ENCODE measurements at places on chromosomes 3 and 15.
A peak's percentile ranks its signal among the peaks of the same experiment; 100 is the strongest.

- no peak for ATAC-seq
These were observed 64.4 kb downstream of the SLC9A9 start for GRCh38 chr3:143783851-143784370.

DNA sequence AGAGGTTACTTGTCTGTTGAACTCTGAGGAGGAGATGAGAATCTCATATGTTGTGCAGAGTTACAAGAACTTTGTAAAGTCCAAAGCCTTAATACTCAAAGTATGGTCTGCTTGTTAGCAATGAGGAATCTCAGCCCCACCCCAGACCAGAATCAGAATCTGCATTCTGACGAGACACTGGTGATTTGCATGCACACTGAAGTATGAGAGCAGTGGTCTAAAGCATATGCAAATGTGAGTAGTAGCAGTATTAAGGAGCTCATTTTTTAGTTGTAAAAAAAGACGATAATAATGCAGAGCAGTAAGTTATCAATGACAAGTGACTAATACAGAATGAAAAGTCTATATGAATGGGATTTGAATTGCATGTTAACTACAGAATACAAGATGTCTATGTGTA is 327.7 kb downstream of the RYR3 start:
- ATAC-seq: no peak

DNA sequence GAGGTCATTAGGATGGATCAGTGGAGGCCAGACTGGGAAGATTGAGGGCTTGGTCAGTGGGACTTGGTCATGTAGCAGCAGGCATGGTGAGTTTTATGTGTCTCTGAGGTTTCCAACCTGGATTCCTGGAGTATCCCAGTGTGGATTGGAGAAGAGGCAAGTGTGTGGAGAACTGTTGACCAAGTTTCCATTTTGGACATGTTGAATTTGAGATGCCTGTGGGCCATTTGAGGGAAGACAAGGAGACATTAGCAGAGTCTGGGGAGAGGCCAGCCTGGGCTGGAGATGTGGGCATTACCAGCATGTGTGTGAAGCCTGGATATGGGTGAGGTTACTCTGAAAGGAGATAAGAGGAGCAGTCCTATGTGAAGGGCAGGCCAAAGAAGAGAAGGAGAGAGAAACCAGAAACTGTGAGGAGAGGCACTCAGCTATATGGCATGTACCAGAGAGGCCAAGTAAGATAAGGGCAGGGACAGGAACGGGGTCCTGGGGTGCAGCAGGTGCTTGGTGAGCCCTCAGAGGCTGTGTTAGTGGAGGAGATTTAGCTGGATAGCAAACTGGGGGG is 4.3 kb downstream of the SLC25A38 start:
- ATAC-seq: no peak

- no peak for ATAC-seq
These were observed 202.6 kb downstream of the KLHL25 start for GRCh38 chr15:85592148-85592547.

GRCh38 chr15:60679256-60679655 is 200.3 kb upstream of the ICE2 start:
- ATAC-seq: no peak

- no peak for ATAC-seq
These were observed 41.0 kb downstream of the BHLHE40 start for GRCh38 chr3:5020242-5020722.

DNA sequence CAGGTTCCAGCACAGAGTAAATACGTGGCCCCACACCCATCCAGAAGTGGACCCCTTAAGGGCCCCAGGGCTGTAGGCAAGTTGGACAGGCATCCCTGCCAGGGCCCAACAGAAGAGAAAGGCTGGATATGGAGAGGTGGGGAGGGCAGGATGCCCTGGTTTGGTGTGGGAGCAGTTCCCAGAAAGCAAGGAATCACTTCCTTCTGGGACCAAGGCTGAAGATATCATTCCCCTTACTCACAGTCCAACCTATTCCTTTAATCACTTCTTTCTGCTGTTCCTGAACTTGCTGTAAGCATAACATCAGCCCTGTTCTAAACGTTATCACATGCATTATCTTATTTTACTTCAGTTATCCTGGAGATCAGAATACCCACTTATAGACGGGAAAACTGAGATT is 6.1 kb upstream of the MESP2 start:
- ATAC-seq: no peak

DNA sequence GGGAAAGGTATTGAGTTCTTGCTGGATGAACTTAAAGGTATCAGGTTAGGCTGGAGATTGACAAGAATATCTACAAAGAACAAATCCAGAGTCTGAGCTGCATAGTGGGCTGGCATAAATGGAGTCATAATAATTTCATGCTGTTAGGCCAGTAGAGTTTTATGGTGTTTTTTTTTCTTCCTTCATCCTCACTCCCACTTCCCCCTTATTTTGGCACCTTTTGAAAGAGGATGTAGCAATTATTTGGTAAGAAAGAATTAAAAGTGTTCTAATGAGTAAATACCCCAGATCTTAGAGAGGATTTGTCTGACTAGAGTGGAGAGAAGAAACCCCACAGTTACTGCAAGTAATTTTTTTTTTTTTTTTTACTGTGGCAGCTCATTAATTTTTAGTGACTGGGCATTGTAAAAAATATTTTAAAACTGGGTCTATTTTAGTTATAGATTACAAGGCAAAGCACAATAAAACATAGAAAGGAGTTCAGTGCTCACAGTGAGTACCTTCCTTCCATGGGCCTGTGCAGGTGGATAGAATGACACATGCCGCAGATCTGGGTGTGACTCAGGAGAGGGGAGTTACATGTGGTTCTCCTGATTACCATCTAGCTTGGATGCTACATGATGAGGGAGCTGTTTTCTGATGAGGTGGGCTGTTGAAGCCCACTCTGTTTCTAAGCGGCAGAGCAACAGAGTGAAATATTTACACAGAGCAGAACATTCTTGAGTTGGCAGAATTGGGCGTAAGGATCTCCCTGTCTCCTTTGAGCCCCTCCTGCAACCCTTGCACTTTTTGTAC is 5.3 kb downstream of the EDEM1 start:
- ATAC-seq: no peak

DNA sequence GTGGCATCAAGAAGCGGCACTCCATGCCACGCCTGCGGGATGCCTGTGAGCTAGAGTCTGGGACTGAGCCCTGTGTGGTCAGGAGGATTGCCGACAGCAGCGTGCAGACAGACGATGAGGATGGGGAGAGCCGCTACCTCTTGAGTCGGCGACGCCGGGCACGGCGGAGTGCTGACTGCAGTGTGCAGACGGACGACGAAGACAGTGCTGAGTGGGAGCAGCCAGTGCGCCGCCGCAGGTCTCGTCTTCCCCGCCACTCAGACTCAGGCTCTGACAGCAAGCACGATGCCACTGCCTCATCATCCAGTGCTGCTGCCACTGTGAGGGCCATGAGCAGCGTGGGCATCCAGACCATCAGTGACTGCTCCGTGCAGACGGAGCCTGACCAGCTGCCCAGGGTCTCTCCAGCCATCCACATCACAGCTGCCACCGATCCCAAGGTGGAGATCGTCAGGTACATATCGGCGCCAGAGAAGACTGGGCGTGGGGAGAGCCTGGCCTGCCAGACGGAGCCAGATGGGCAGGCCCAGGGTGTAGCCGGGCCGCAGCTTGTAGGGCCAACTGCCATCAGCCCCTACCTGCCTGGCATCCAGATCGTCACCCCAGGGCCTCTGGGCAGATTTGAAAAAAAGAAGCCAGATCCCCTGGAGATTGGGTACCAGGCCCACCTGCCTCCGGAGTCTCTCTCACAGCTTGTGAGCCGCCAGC is 16.8 kb upstream of the APEH start:
- no peak for ATAC-seq

DNA sequence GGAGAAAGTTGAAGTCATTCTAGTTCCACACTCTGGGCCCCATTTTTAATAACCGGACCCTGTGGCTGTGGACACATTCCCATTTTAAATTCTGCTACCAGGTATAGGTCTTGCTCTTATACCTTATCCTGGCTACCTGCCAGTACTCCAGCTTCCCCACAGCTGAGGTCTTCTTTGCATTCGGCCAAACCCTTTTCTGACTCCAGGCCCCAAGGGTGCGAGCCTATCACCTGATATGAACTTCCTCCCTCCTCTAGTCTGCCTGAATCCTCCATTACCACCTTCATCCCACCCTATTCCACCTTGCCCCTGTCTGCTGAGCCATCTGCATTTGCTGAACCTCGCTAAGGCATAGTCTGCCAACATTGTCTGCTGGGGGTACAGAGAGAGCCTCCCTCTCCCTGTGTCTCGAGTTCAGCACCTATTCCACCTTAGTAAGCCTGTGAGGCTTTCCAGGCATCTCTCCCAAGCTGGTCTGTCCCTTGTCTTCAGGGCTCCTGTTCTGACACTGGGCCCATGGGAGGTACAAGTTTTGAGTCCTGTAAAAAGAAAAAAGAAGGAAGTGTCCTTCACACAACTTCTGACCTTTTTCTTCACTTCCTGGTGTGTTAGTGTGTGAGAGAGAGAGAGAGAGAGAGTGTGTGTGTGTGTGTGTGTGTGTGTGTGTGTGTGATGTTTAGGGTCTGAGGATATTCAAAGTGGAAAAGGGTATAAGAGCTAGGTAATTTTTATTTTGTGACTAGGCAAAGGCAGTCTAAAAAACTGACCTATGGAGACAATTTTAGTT is 27.0 kb downstream of the PDE8A start:
- no peak for ATAC-seq

- ATAC-seq: no peak
These were observed 64.1 kb downstream of the TLE3 start for GRCh38 chr15:70033529-70034140.

GRCh38 chr15:98776607-98777281 is 128.4 kb downstream of the IGF1R start:
- no peak for ATAC-seq

DNA sequence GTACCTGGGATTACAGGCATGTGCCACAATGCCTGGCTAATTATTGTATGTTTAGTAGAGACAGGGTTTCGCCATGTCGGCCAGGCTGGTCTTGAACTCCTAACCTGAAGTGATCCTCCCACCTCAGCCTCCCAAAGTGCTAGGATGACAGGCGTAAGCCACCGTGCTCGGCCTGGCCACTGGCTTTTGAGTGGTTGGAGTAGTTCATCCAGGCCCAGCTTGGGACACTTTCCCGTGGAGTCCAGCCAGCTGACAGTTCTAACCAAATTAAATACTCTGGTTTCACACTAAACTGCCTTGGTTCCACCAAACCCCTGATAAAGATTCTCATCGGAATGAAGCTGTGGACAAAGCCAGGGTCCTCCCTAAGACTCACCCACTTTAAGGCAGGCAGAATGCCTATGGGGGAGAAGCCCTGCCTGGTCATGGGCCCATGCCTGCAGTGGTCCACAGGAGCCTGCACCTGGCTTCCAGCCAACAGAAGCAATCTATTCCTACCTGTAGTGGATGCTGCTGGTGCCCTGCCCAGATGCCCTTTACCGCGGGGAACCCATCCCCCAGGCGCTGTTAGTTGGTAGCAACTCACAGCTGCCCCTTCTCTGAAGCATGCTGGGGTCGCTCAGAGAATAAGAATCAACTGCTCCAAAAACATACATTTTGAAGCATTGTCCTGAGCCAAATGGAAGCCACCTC is 5.2 kb upstream of the SLC28A1 start:
- ATAC-seq: no peak

DNA sequence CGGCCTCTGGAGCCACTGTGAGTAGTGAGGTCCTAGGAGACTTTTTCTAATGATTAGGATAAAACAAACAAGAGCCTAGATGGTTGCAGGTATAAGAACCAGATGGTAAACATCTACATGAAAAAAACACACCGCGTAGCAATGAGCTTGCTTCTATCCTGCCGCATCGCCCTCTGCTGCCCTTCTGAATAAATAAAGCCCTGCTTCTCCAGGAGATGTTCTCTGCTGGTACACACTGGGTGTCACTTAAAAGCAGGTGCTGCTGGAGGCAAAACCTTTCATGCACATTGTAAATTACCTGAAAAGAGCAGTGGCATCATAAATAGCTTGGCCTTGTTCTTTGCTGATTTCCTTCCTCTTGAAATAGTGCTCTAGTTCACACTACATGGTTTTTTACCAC is 164.4 kb upstream of the TOPAZ1 start:
- no peak for ATAC-seq

DNA sequence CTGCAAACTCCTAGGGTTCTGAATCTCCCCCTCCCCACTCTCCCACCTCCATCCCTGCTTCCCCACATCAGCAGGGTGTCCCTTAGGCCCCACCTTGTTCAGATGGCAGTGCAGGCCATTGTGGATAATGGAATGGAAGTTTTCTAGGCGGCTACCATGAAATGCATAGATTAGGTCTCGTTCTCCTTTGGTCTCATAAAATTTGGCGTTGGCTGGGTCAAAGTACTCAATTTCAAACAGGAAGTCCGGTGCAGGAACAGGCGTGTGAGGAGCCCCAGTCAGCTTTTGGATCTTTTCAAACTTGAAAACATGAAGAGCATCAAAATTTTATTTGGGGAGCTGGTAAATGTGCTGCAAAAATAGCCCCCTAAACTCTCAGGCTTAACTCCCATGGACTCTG is 20.2 kb downstream of the PARP16 start:
- ATAC-seq: no peak

- ATAC-seq: no peak
These were observed 345.6 kb downstream of the NLGN1 start for GRCh38 chr3:173743111-173743510.

DNA sequence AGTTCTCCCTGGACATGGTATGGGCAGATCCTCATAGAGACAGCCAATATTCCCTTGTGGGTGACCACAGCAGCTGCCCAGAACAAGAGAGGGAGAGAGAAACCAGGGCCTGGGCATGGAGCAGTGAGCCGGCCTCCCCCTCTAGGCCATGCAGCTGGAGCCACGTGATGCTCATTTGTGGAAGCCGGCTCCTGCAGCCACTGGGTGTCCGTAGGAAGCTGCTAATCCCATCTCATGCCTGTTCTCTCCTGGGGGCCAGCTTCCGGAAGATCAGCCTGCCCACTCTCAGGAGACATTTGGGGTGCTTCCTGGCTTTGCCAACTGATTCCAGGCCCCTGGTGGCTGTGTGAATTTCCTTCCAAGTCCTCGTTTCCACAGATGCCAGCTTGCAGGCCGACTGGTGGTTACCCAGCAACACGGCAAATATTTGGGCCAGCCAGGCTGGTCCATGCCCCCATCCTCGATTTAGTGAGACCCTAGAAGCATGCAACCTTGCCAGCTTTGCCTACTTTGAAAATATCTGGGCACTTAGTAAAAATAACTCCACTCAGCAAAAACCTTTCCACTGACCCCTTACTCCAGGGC is 55.3 kb downstream of the LINGO1 start:
- no peak for ATAC-seq

- ATAC-seq: no peak
These were observed 114.3 kb downstream of the DIPK2A start for GRCh38 chr3:144085964-144086363.

DNA sequence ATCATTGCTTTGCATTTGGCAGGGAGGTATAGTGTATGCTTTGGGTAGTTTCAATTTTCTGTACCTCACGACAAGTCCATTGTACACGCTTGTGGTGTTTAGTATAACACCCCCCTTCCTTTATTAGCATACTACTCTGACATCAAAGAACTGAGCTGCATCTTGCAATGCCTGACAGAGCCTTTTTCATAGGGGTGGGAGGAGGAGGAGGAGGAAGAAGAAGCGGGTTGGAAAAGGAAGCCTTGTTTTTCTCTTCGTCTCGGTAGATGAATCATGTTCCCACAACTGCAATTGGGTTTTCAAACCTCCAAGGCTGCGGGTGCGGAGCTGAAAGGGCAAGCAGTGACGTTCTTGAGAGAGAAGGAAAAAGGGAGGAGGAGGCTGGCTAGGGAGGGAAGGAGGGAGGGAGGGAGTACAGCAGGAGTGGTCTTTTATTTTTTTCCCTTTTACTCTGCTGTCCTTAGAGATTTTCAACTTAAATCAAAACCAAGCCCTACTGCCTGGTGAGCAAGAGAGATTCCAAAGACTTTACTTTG is 175.7 kb downstream of the KLHL25 start:
- peak; percentile 86 for ATAC-seq

- ATAC-seq: no peak
These were observed 7.8 kb downstream of the CD80 start for GRCh38 chr3:119551598-119551997.
